ENCODE measurements at places on chromosomes 3 and 15.

- no peak for DNase-seq
Measured at GRCh38 chr3:13461169-13462124, 18.7 kb upstream of the HDAC11 start.

DNA sequence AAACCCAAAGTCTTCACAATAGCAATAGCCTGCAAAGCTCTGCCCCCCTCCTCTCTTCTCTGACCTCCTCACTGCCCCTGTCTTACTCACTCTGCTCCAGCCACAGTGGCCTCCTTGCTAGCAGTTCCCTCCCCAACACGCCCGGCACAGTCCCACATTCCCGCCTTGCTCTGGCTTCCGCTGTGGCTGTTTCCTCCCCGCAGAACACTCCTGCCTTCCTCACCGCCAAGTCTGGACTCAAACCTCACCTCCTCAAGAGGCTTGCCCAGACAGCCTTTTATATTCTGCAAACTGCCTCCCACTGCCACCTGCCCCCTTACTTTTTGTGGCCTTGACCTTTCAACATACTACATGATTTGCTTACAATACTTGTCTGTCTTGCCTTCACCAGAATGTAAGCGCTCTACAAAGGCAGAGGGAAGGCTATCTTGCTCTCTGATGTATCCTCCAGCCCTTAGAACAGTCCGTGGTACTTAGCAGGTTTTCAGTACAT is 406 bp upstream of the MPI start:
- no peak for DNase-seq

DNA sequence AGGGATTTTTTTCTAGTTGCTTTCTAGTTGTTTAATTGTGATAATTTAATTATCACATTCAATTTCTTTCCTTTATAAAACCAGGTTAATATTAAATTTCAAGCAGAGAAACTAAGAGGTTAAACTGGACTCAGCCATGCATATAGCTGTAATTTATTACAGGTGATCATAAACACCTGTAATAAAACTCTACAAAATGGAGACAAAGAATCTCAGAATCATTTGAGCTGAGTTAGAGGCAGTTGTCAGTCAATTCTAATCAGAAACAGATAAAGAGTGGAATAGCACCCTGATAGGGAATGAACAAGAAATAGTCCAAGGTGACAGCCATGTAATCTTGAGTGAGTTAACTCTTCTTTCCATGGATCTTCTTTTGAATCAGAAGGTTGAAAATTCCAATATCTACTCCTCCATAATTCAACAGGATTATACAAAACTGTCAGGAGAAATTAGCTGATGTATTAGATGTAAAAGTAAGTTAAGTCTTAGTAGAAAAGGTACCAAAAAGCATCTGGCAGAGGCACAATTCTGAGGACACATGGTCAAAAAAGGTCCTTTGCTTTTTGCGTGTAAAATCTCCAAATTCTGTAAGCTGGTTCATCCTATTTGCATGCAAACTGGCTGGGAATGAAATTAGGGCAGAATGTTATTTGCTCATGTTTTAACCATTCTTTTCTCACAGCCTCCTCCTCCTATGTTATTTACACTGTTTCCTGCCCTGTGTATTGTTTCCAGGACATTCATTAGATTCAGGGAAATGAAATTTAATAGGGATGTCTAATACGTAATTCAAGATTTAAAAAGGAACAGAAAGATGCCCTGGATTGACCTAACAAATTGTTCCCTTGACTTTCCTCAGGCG is 39.4 kb upstream of the B3GNT5 start:
- no peak for DNase-seq

- no peak for DNase-seq
Measured at GRCh38 chr3:186143250-186143649, 34.4 kb upstream of the ETV5 start.

DNA sequence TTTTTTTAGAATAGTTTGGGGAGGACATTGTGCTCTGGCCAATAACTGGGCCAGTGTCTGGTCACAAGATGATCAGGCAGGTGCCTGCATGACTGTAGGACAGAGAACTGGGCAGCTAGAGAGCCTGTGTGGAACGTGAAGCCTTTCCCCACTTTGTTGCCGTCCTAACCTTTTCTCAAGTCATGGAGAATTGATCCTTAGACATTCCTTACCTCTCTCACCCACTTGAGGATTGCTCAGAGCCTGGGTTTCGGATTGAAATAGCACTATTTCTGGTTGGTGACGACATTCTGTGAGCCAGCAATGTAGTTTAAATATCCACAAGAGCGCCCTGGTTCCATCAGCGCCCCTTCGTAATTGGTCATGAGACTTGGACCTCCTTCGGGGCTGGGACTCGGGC is 138.4 kb downstream of the IGF1R start:
- no peak for DNase-seq

DNA sequence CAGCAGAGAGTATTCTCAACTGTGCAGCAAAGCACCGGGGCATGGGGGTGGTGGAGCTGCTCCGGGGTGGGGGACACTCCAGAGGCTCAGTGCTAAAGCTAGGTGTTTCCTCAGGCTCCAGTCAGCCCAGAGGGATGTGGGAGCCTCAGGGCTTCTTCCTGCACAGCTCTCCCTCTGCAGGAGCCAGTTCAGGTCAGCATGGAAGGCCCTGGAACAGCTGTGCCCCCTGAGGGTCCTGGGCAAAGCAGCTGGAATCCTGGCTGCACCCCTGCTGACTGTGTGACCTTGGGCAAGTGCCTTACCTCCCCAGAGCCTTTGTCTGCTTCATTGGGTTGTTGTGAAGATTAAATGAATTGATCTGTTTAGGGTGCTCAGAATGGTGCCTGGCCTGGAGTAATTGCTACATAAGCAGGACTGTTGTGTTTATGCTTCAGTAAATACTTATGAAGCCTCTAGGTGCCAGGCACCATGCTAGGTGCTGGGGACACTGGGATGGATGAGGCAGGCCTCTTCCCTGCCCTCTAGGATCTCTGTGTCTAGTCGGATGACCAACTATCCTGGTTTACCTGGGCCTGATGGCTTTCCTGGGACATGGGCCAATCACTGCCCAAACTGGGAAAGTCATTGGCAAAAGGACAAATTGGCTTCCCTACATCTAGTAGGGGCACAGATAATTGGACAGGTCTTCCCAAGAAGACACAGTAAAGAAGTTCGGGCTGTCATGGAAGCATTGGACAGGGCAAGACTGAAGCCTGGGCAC is 64.2 kb upstream of the LCTL start:
- no peak for DNase-seq

DNA sequence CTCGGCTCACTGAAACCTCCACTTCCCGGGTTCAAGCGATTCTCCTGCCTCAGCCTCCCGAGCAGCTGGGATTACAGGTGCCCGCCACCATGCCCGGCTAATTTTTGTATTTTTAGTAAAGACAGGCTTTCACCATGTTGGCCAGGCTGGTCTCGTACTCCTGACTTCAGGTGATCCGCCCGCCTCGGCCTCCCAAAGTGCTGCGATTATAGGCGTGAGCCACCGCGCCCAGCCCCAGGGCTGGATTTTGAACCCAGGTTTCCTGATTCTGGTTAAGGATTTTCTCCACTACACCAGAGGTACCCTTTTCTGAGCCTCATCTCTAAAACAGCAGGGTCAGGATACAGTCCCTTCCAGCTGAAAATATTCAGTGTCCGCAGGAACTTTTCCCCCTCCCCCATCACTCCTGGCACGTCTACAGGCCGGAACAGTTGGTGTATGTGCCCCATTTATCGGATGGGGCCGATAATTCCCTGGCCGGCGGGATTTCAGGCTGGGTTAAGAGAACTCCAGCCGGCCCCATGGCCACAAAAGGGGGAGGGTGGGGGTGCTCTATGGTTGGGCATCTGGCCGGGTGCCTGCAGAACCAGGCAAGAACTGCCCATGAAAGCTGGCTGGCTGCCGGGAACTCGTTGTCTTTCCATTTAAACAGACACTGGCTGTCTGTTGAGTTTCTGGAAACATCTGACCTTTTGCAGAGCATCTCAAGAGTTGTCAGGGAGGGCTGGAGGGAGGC is 26.8 kb upstream of the SEMA4B start:
- no peak for DNase-seq

GRCh38 chr3:148735597-148735996 is 37.9 kb downstream of the AGTR1 start:
- DNase-seq: no peak

GRCh38 chr3:42846685-42847522 is 28.8 kb downstream of the CYP8B1 start:
- no peak for DNase-seq

DNA sequence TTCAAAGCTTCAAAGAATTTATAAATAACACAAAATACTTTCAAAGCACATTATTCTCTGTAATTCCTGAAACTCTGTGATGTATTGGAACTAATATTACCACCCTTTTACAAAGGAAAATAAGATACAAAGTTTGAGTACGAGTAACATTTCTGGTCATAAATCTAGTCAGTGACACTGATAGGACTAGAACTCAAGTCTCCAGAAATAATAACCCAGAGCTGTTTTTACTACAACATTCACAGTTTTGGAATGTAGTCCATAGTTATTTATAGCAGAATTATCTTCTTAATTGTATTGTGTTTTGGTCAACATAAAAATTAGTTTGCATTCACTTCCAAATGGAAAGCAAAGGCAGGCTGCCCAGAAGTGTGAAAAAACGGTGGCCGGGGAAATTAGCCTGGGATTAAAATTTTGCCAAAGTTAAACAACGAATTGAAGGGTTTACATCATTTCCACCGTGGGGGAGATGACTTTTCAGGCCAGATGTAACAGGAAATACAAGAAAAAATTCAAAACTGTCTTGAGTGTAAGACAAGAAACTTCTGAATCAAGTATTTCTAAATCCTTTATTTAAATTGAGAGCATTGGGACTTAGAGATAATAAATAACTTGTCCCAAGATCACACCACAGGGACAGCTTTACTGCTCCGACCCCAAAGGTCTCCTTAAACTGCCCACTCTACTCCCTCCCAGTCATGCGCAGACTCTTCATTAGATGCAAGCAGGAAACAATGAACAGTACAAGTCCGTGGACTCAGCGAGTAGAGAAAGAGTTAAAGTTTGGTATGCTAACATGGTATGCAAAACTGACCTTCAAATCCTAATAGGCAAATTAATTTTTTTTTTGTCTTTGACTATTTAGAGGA is 74.3 kb upstream of the VGLL4 start:
- DNase-seq: no peak

DNA sequence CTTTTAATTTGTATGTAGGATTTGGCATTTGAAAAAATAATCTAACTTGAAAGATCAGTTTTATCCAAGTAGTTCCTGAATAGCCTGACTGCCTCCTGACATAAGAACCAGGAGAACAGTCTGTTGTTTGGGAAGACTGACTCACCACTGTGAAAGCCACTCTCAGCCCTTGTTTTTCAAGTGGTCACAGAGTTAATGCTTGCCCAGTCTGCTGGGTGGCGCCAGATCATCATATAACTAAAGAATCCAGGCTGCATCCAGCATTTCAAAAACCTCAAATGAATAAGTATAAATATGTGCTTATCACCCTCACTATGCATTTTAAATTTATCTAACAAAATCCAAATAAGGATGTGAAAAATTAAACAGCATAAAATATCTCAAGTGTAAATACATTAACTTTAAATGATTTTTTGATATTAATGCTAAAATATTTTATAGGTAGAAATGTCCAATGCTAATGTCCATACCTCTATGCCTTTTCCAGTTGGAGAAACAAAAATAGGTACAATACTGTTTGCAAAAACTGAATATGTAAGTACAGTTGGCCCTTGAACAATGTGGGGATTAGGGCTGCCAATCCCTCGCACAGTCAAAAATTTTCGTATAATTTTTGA is 26.9 kb upstream of the ZBBX start:
- DNase-seq: peak; percentile 15

DNA sequence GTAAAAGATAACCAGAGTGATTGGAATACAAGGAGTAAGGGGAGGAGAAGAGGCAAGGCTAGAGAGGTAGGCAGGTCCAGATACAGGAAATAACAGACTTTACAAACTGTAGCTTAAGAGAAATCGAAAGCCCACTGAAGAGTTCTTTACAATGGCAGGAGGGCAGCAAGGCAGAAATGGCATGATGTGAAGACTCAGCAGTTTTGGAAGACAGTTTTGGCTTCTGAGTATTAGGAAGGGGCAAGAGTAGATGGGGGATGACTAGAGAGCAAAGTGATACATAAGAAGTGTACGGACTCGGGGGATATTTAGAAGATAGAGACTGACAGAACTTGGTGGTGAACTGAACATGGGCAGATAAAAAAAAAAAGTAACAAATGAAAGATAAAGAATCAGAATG is 54.1 kb downstream of the RAD18 start:
- no peak for DNase-seq

DNA sequence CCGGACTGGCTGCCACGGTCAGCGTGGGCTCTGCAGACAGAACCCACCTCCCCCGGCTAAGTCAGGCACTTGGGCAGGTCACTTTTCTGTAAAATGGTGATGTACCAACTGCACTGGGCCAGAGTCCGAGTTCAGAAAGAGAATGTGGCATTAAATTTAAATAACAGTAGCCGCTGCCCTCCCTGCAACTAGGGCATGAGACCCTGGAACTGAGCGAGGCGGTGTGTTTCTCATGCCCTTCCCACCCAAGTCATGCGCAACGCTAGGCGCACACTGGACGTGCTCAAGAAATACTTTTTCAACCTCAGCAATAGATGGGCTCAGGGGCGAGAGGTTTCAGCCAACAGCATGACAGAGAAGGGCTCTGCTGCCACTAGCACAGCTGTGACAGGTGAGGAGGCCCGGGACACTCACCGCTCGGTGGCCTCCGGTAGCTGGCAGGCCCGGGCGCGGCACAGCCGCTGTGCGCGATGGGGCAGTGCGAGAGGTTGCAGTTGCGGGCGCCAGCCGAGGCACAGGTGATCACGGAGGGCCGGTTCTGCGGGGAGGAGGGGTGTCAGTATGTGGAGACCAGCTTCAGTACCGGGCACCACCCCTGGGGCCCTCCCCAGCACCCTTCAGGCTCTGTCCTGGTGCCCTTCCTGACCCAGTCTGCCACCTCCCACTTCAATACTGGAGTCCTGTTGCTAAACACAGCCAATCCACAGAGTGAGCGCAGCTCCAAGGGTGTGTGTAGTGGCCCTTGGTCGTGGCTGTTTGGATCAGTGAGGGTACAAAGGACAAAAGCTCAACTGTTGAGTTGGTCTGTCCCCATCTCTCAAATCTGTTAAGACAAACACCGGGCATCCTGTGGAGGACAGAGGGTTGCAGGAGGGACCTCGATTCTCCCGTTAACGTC is 84.5 kb downstream of the VGLL4 start:
- DNase-seq: no peak

- DNase-seq: no peak
Measured at GRCh38 chr3:53860196-53860595, 13.8 kb downstream of the IL17RB start.

DNA sequence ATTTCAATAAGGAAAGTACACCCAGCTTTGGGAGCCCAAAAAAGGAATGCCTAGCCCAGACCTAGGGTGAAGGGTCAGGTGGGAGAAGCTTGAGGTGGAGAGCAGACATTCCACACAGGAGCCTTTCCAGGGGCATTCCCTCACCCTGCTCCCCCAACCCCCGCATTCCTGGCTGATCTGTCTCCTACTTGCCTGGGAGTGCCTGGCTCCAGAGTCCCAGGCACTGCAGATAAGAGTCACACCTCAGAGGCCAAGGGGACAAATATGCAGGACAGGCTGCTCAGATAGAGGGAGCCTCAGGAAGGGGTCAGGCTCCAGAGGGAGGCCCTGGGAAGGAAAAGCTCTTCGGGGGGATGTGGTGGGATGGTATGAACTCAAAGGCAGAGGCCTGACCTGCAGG is 20.8 kb upstream of the HCN4 start:
- no peak for DNase-seq

GRCh38 chr3:157491136-157491535 is 12.1 kb downstream of the VEPH1 start:
- no peak for DNase-seq
